ENCODE measurements at places on chromosomes 5 and 9.
A peak's percentile ranks its signal among the peaks of the same experiment; 100 is the strongest.

GRCh38 chr5:157965040-157965678 lies 106.2 kb upstream of the CLINT1 start:
- no peak for DNase-seq

- no peak for DNase-seq
Measured at GRCh38 chr5:24598956-24599355, 45.8 kb downstream of the CDH10 start.

- DNase-seq, result peak; percentile 70
Measured at GRCh38 chr5:33843579-33843978, 48.2 kb downstream of the ADAMTS12 start.

DNA sequence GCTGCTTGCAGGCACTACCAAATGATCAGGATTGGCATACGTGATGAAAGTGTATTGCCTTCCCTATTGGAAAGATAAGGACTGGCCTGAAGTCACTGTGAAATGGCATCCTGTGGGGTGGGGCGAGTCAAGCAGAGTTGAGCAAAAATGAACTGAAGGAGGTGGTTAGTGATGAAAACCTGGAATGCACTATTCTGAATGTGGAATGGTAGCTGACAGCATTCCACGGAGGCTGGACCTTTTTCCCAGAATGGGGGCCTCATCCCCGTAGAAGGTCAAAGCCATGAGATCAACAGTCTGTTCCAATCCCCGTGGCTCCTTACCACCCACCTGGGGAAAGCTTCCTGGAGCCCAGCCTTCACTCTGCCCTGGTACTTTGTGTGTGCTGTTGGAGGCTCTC lies 37.7 kb downstream of the ASS1 start:
- DNase-seq, result peak; percentile 10

GRCh38 chr5:57889558-57889957 lies 406.9 kb upstream of the ACTBL2 start:
- DNase-seq, result peak; percentile 91

DNA sequence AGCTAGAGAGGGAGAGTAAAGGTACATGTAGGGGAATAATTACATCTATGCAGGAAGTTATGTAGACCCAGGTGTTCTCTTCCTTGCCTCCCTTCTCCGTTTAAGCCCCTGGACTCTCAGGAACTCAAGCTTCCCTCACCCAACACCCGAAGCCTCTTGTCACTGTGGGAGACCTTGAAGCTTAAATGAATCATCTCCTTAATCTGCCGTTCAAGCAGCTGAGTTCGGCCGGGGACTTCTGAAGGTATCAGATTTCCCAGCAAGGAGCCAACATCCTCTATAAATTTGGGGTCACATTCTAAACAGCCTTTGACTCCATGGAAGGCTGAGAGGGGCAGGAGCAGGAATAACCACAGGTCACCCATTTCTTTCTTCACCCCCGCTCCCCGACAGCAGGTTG lies 412 bp downstream of the IZUMO3 start:
- no peak for DNase-seq
